ENCODE measurements at places on chromosomes 2 and 18.

DNA sequence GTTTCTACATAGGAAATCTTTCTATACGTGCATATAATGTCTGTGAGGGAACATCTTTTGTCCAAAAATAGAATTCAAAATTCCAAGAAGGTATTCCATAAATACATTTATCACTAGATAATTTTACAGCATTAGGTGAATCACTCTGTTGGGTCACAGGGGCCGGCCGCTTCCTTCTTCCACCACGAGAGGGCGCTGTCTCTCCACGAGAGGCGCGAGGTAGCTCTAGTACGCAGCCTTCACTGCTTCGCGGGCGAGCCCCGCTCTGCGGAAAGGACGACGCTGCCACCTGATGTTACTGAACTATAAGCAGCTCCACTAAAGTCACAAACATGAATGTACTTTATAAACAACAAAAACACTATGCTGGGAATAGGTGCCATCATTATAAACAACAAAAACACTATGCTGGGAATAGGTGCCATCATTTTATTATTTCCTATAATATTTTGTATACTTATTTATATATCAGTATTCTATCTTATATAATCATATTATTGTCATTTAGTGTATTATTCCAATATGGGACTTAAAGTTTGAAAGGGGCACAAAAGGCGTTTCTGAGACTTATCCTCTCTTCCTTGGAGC is 69.4 kb upstream of the REV1 start:
- DNase-seq, result peak; percentile 92

DNA sequence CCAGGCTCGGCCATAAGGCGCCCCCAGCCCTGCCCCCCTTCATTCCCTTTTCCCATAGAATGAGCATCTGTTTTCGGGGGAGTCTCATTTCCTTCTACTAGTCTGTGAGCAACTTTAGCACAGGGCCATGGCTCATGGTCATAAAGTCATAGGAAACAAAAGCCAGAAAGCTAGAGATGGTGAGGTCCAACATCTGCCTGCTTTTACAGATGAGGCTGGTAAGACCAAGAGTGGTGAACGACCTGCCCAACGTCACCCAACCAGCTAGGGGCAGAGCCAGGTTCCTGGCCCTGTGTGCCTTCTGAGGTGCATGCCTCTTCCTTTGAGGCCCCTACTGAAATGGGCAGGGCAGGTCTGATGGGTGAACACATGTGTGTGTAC is 212.7 kb downstream of the DYSF start:
- DNase-seq, result no peak

- no peak for DNase-seq
These were observed 353.1 kb upstream of the FANCL start for GRCh38 chr2:58594175-58594574.

DNA sequence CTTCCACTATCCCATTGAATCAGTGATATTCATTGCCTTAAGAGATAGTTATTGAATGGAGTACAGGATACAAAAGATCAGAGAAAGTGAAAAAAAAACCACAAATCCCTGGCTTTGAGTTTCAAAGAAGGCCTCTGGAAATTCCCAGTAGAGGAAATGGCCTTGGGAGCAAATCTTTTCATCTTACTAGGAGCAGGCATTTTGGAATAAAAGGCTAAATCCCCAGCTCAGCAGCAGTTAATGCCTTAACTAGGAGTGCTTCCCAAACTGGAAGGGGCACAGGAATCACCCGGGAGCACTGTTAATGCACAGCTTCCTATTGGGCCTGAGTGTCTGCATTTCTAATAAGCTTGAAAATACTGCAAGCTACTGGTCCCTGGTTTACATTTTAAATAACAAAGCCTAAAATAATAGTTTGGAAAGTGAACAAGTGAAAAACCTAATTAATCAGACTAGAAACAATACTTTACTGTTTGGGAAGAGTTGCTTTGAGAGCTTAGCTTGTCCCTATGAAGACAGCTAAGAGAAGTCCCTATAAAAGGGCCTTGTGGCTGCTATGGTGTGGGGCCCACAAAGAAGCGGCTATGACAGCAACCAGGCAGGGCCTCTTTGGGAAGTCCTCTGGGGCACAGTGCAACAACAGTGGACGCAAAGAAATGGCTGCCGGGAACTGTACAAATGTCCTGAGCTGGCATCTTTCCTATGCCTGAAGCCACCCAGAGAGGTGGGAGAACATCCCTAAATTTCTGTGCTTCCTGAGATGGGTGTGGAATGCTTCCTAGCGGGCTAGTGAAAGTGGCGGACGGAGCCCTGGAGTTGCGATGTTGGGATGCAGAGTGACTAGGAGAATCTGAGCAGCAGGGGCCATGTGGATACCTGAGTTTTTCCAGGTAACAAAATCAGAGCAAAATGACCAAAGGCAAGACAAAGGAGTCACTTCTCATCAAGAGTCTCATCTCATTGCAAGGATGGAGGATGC is 117.1 kb upstream of the KLHL14 start:
- DNase-seq, result no peak

DNA sequence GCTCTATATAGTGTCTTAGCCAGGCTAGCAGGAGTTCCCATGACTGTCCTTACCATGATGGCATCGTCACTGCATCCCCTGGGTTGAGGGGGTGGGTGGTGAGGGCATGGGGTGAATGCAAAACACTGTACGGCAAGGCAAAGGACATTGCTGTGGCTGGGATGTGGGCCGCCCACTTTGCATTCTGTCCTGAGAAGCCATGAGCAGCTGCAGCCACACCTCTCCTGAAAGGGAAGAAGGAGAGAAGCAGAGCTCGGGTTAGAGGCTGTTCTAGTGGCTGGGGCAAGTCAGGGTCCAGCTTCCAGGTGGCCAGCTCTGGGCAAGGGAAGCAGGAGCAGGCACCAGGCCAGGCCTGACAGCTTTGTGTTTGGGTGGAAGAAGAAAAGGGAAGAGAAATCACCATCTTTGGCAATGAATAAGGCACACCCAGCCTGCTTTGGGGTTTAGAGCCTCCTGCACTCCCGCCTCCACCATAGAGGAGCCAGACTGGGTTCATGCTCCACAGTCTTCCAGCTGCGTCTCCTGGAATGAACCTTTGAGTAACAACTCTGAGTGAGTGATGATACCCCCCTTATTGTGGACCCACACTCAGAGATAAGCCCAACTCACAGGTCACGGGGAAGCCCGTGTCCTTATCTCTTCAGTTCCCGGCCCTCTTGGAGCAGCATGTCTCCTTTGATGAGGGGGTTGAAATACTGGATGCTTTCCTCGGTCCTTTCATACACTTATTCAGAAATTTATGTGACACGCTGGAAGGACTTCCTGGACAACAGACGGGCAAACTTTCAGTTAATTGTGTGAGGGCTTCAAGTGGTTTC is 63.4 kb downstream of the INPP4A start:
- DNase-seq, result no peak

DNA sequence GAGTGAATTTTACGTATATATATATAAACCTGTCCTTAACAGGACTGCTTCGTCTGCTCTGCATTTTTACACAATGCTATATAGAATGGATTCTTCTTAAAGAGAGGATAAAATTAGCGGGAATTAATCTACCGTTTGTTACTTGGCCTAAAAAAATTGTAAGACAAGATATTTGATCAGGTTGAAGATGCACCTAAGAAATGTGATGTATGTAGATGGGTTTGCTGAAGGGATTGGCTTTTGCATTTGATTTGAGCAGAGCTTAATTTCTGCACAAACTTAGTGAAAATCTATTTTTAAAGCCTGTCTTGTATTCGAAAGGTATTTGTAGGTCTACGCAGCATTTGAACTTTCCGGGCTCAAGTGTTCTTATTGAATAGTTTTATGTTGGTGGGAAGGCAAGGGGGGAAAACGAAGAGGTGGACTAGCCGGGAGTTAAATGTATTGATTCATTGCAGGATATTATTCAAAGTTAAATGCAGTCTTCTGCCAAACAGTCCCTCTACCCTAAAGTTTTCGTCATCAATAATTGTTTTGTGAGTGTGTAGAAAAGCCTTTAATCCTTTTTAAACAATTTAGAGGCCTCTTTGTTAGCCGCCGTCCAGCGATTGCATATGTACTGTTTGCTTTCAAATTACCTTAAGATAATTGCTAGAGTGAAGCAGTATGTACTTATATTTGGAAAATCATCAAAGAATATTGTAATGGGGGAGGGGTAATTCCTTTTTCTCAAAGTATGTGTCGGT is 1.2 kb downstream of the PPP1CB start:
- no peak for DNase-seq

- DNase-seq, result no peak
These were observed 496.5 kb upstream of the SOX11 start for GRCh38 chr2:5195636-5196035.

DNA sequence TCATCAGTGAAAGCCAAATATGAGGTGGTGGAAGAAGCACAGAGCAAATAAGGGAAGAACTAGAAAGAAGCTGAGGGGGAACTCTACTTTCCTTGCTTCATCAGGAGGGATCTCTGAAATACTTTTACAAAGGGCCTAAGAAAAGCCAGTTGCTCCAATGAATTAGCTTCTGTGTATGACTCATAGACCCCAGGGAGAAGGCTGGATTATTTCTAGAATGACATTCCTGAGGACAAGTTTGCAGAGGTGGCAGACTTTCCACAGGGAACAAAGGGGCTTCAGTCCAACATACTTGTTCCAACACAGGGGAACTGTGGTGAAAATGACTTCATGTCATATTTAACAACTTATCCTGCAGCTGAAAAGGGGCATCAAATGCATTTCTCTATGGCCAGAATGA is 29.0 kb downstream of the DOK1 start:
- no peak for DNase-seq

DNA sequence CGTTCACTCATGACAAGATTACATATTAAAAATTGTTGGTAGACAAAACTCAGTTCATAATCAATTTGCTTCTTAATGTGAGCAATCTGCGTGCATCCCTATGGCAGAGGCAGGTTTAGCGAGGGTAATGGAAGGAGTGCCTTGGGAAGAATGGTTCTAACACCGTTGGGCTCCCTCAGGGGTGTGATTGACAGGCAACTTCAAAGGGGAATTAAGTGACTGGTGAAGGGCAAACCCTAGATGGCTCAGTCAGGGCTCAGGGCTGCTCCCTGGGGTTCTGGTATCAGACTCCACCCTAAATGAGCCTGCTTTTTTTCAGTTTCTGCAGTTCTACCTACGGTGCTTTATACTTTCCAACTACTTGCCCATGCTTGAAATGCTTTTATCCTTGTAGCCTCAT is 419.5 kb upstream of the CELF4 start:
- no peak for DNase-seq

DNA sequence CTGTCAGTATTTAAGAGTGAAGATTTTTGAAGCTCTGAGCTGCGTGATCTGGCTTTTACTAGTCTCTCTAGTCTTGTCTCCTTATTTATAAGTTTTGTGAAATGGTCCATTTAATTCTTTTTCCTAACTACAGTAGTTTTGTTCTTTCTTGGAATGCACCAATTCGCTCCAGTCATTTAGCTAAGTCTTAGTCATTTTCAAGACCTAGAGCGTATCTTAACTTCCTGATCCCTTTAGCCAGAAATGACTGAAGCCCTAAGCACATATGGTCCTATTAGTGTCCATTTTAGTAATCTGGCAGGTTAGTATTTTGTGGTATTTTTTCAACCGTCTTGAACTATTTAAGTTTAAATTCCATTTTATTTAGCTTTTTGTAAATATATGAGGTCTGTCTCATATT is 3.6 kb downstream of the BIRC6 start:
- no peak for DNase-seq

GRCh38 chr2:178722296-178722695 is 84.9 kb downstream of the TTN start:
- no peak for DNase-seq

GRCh38 chr2:191635333-191636234 is 42.4 kb upstream of the NABP1 start:
- no peak for DNase-seq

- peak; percentile 44 for DNase-seq
These were observed 116.0 kb downstream of the COPS8 start for GRCh38 chr2:237201461-237202287.

- no peak for DNase-seq
These were observed 489.1 kb downstream of the ZEB2 start for GRCh38 chr2:144030791-144031190.

GRCh38 chr2:98541906-98542305 is 66.4 kb downstream of the COA5 start:
- no peak for DNase-seq

DNA sequence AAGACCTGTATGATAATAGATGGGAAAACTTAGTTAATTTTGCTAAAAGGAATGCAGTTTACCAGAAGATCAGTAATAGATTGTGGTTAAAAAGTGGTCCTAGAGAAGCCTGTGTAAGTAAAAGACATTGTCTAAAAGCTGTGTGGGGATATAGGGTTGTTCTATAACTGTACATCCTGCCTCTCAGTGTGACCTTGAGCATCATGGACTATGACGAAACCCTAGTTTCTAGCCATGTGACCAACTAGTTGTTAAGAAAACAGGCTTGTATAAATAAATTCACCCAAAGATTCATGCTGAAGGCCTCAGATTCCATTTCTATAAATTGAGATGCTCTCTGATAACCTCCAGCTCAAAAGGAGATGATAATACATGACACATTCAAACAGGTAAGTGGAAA is 160.7 kb downstream of the IKZF2 start:
- DNase-seq, result no peak

- no peak for DNase-seq
These were observed 79.3 kb downstream of the SDC1 start for GRCh38 chr2:20145497-20146193.

GRCh38 chr18:79846936-79847557 is 49.3 kb downstream of the KCNG2 start:
- DNase-seq, result no peak

GRCh38 chr2:3301001-3301400 is 76.6 kb downstream of the EIPR1 start:
- DNase-seq, result no peak

DNA sequence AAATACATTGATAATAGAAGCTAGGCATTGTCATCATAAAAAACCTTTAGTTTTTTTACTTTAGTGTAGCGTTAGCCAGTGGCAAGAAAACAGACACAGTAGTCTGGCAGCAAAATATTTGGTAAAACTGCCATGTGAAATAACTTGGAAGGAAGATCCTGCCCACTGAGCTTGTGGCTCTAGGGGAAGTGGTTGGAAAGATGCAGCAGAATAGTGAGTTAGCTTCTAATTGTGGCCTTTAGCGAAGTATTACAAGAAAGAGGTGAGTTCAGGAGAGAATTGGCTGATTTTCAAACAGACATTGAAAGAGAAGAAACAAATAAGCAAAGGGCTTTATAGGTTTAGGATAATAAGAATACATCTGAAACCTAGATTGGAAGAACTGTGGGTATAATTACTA is 1887.8 kb upstream of the CELF4 start:
- no peak for DNase-seq

- DNase-seq, result no peak
These were observed 21.3 kb downstream of the HNRNPLL start for GRCh38 chr2:38581193-38582147.
